ENCODE measurements at places on chromosomes 16 and 17.

DNA sequence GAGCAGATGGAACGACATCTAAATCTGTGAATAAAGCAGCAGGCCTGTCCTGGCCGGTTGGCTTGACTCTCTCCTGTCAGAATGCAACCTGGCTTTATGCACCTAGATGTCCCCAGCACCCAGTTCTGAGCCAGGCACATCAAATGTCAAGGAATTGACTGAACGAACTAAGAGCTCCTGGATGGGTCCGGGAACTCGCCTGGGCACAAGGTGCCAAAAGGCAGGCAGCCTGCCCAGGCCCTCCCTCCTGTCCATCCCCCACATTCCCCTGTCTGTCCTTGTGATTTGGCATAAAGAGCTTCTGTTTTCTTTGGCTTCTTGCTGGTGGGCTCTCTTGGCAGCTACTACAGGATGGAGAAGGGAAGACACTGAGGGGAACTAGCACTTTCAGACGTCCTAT lies 4.1 kb upstream of the RSAD1 start:
- no peaks in the 10 kb centered on the region for H3K27me3 ChIP-seq
- H3K4me3 ChIP-seq, result no peak overlapping the region
- no peak overlapping the region for H3K27ac ChIP-seq
- no peak for DNase-seq

- no peak overlapping the region for H3K27ac ChIP-seq
- H3K4me1 ChIP-seq, result no peaks in the 10 kb centered on the region
- no peaks in the 10 kb centered on the region for H3K36me3 ChIP-seq
Measured at GRCh38 chr17:82429824-82430223, 11.4 kb upstream of the OGFOD3 start.

- H3K27me3 ChIP-seq, result no peaks in the 10 kb centered on the region
- no peaks in the 10 kb centered on the region for H3K4me1 ChIP-seq
- DNase-seq, result no peak
- no peak overlapping the region for H3K4me3 ChIP-seq
- no peaks in the 10 kb centered on the region for H3K36me3 ChIP-seq
Measured at GRCh38 chr16:51268237-51268636, 117.2 kb upstream of the SALL1 start.

DNA sequence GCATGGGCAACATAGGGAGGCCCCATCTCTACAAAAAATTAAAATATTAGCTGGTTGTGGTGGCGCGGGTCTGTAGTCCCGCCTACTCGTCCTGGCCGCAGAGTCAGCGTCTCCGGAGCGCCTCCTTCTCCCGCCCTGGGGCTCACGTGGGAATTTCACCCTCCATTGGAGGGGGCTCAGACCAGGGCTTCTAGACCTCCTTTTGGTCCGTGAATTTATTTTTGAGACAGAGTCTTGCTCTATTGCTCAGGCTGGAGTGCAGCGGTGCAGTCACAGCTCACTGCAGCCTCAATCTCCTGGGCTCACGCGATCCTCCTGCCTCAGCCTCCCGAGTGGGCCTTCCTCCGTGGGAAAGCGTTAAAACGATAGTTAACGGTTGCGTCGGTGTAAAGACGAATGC lies 394 bp upstream of the NME4 start:
- no peaks in the 10 kb centered on the region for H3K27me3 ChIP-seq
- peak overlapping the region; percentile 28 for H3K27ac ChIP-seq
- peak overlapping the region; percentile 54 for H3K4me3 ChIP-seq
- DNase-seq, result peak; percentile 39
- H3K36me3 ChIP-seq, result no peaks in the 10 kb centered on the region

- no peak for DNase-seq
- H3K27me3 ChIP-seq, result no peaks in the 10 kb centered on the region
- H3K4me1 ChIP-seq, result no peaks in the 10 kb centered on the region
- H3K36me3 ChIP-seq, result no peaks in the 10 kb centered on the region
- no peak overlapping the region for H3K27ac ChIP-seq
Measured at GRCh38 chr16:46947900-46948547, 25.4 kb downstream of the DNAJA2 start.

DNA sequence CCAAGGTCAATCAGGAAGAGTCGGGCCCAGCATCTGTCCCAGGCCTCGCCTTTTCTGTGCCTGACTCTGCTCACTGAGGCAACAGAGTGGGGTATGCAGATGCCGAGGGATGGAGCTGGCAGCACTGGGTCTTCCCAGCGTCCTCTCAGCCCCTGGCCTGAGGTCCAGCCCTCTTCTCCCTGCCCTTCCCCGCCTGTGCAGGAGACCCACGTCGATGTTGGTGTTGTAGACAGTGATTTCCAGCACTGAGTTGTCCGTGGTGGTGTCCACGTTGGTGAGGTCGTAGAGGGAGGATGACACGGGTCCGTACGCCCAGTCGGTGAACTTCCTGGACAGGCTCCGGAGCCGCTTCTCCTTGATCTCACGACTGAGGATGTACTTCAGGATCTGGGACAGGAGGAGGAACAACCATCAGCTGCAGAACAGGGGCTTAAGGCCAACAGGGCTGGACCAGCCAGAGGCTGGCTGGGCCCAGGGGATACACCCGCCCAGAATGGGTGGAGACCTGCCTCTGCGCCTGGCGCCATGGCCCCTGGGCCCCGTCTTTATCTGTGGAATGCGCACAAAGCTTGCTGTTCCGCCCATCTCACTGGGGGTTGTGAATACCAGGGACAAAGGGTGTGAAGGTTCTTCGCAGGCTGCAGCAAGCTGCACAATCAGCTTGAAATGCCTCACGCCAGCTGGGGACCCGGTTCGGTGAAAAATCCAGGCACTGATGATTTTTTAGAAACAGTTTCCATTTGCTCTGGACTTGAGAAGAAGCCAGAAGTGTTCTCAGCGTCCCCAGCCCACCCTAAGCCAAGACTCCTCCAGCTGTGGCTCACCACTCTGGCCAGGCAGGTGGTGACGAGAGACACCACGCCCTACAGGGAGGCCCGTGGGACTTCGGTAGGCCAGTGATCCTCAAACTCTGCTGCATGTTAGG lies 27.5 kb downstream of the TRPV3 start:
- no peaks in the 10 kb centered on the region for H3K27me3 ChIP-seq
- DNase-seq, result no peak
- H3K27ac ChIP-seq, result no peak overlapping the region

DNA sequence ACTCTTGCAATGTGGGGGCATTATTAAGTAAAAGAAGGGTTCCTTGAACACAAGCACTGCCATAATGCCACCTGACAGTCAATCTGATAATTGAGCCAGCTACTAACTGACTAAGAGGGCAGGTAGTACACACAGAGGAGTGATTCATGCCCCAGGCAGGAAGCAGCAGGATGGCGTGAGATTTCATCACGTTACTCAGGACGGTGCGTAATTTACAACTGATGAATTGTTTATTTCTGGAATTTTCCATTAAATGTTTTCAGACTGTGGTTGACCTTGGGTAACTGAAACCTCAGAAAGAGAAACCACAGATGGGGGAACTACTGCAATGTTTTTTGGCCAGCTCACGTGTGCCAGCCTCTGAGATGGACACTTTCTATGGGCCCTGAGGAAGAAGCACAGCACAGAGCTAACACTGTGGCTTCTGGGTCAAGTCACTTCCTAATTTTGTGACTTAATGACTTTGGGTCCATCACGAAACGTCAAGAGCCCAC lies 46.7 kb downstream of the C17orf67 start:
- no peaks in the 10 kb centered on the region for H3K4me1 ChIP-seq
- no peak for DNase-seq
- H3K4me3 ChIP-seq, result no peak overlapping the region
- H3K27me3 ChIP-seq, result no peaks in the 10 kb centered on the region
- H3K36me3 ChIP-seq, result no peaks in the 10 kb centered on the region

DNA sequence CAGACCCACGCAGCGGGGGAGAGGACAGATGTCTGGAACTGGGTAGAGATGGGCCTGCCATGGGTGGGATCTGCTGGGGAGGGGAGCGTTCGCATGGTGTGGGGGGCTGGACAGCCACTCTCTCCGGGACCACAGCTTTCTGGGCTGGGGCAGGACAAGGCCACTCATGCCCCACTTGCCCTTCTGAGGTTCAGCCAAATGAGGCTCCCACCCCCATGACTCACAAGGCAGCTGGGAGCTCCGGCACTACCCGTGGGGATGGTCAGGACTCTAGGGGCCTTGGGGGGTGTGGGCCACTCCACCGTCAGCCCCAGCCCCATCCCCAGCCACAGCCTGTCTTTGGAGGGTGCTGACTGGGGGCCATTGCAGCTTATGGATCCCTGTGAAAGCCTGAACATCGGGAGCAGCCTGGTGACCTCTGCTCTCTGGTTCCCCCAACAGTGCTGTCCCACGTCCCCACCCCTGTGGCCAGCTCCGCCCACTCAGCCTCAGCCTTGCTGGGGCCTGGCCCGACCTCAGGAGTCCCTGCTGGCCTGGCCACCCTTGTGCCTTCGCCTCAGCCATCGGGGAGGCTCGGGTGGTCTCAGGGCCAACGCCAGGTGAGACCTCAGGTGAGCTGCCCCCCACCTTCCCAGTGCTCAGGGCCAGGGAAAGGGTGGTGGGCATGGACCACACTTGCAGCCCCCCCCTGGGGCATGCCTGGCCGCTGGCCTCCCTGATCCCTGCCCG lies 4.7 kb upstream of the CDH15 start:
- no peak overlapping the region for H3K4me3 ChIP-seq
- peaks cover under 1% of the 10 kb centered on the region for H3K27me3 ChIP-seq
- no peak overlapping the region for H3K27ac ChIP-seq
- H3K36me3 ChIP-seq, result no peaks in the 10 kb centered on the region
- no peak for DNase-seq
- H3K4me1 ChIP-seq, result peaks cover 4% of the 10 kb centered on the region

GRCh38 chr17:18191967-18192366 lies 8.3 kb downstream of the ALKBH5 start:
- peaks cover 10% of the 10 kb centered on the region for H3K36me3 ChIP-seq
- no peak for DNase-seq
- H3K4me1 ChIP-seq, result peaks cover 36% of the 10 kb centered on the region
- no peak overlapping the region for H3K4me3 ChIP-seq
- H3K27me3 ChIP-seq, result no peaks in the 10 kb centered on the region
- no peak overlapping the region for H3K27ac ChIP-seq

- no peaks in the 10 kb centered on the region for H3K27me3 ChIP-seq
- no peak overlapping the region for H3K4me3 ChIP-seq
- H3K27ac ChIP-seq, result no peak overlapping the region
- DNase-seq, result no peak
Measured at GRCh38 chr16:71986131-71986530, 14.1 kb downstream of the PKD1L3 start.

- no peaks in the 10 kb centered on the region for H3K4me1 ChIP-seq
- DNase-seq, result no peak
- H3K27ac ChIP-seq, result peak overlapping the region; percentile 15
- no peaks in the 10 kb centered on the region for H3K27me3 ChIP-seq
- H3K36me3 ChIP-seq, result no peaks in the 10 kb centered on the region
- no peak overlapping the region for H3K4me3 ChIP-seq
Measured at GRCh38 chr16:10987361-10988163, 43.2 kb downstream of the CLEC16A start.

DNA sequence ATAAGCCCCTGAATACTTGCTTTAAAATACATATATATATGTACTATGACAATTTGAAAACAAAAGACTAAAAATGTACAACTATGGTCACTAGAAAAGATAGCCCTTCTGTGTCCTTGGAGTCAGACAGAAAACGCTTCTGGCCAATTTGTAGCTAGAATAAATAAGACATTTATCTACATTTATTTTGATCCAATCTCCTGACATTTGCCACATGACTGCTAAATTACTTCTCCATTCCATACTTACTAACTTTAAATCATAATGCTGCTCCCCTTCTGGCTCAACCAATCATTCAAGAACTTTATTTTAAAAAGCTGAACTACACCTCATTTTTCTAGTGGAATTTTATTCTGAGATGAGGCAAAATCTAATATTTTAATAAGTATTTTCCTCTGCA lies 65.8 kb downstream of the CYTH1 start:
- no peaks in the 10 kb centered on the region for H3K36me3 ChIP-seq
- H3K27me3 ChIP-seq, result no peaks in the 10 kb centered on the region
- H3K27ac ChIP-seq, result peak overlapping the region; percentile 64
- no peak for DNase-seq
- no peak overlapping the region for H3K4me3 ChIP-seq

DNA sequence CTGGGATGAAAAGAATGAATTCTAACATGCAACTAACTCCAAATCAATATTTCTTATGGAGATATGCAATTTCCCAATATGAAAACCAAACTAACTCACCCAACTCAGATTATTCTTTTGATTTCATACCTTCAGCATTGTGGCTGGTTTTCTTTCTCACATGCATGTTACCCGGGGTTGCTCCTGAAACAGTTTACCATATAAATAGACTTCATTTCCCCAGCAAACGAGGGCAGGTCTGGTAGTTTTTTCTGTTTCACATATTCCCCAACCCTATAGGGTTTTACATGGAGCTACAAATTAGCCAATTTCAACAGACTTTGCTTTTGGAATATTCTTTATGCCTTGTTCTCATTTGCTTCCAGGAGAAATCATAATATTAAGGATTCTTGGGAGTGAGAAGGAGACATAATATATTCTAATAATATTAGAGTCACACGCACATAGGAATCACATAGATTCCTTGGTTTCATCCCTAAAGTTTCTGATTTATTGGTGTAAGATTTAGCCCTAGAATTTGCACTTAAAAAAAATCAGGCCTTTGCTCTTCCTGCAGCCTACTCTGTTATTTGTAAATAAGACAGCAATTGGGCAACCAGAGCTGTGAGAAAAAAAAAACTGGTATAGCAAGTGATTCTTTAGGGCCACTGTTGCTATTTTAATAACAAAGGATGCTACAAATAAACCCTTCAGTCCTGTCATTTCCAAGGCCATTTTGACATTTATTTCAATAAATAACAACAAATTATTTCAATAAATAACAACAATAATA lies 60.3 kb upstream of the FAM20A start:
- H3K36me3 ChIP-seq, result no peaks in the 10 kb centered on the region
- H3K4me1 ChIP-seq, result no peaks in the 10 kb centered on the region
- H3K4me3 ChIP-seq, result no peak overlapping the region
- DNase-seq, result no peak

DNA sequence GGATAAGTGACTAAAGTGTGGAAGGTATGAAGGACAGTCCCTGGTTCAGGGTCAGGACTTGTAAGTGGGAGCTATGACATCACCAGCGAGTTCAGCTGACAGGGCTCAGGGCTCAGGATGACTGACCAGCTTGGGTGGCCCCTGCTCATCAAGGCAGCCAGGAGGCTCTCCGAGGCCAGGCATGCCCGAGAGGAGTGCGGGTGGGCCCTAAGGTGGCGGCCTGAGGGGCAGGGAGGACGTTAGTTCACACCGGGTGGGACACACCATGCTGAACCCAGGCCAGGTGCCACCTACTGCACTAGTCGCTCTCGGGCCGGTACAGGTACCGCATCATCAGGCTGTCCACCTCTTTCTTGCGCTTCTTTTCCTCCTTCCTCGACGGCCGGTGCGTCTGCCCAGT lies 36.5 kb downstream of the PIPOX start:
- H3K27ac ChIP-seq, result no peak overlapping the region
- no peaks in the 10 kb centered on the region for H3K27me3 ChIP-seq
- H3K4me1 ChIP-seq, result no peaks in the 10 kb centered on the region
- peaks cover 13% of the 10 kb centered on the region for H3K36me3 ChIP-seq
- DNase-seq, result no peak

- H3K27ac ChIP-seq, result no peak overlapping the region
- DNase-seq, result no peak
- no peak overlapping the region for H3K4me3 ChIP-seq
- H3K4me1 ChIP-seq, result peaks cover 11% of the 10 kb centered on the region
Measured at GRCh38 chr17:42913522-42913921, 12.9 kb downstream of the G6PC1 start.

Measured in pancreas (tissue), 10 donors.